ENCODE measurements at places on chromosomes 11 and 22.

- DNase-seq: no peak
These were observed 31.2 kb downstream of the IL18 start for GRCh38 chr11:112132737-112133136.

DNA sequence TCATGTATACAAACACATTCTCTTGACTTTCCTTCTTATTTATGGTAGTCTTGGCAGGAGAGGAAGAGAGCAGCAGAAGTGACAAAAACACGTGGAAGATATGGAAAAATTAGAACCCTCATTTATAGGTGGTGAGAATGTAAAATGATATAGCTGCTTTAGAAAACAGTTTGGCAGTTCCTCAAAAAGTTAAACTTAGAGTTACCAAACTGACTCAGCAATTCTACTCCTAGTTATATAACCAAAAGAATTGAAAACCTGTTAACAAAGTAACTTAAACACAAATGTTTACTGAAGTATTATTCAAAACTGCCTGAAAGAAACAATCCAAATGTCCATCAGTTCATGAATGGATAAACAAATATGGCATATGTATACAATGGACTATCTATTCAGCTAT is 16.8 kb downstream of the NUCB2 start:
- DNase-seq: no peak

DNA sequence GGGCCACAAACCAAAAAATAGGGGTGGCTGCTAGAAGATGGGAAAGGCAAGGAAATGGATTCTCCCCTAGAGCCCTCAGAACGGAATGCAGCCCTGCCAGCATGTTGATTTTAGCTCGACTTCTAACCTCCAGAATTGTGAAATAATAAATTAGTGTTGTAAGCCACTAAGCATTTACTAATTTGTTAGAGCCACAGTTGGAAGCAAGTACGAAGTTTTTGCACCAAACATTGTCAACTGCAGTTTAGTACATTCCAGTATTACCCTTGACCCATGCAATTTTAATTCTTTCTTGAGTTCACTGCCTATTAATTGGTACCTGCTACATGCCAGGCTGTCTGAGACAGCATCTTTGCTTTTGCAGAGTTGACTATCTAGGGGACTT is 32.2 kb downstream of the PARVA start:
- DNase-seq: no peak

DNA sequence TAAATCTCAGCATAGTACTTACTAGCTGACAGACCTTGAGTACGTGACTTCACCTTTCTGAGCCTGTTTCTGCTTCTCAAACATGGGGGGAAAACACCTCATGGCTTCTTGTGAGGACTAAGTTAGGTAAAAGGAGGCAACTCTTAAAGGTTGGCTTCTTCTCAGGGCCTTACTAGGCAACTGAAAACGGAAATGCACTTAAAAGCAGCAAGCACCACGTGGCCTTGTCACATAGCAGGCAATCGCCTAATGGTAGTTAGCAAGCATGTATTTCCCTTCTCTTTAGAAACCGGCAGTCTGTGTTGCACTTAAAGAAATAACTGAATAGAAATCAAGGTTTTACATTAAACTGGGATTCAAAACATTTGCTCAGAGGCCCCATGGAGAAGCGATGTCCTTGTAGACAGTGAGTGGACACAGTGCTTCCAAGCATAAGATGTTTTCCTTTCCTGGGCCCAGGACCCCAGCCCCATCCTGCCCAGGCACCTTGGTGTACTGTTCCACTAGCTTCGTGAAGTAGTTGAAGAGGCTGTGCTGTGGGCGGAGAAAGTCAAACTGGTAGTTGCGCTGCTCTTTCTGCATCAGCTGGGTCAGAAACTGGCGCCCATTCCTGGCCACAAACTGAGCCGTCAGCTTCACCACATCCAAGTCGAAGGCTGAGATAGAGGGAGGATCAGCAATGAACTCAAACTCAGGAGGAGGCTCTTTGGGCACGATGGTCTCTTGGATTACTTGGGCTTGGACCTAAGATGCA is 12.1 kb downstream of the SF3A1 start:
- DNase-seq: no peak

DNA sequence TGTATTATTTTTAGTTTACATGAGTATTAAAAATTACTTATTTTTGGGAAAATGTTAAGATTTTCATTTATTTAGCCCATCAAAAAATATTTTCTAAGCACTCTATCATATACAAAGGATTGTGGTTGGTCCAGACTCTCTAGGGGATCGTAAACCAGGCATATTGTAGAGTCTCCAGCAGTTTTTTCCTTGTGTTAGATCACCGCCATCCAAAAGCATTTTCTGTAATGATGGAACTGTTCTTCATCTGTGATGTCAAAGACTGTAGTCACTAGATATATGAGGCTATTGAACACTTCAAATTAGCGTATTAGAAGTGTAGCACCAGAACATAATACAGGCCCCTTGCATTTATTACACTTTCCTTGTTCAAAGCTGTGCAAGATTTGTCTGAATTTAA is 154.9 kb downstream of the SBF2 start:
- DNase-seq: no peak

GRCh38 chr11:7473717-7474116 is 11.6 kb upstream of the OLFML1 start:
- DNase-seq: no peak
